ENCODE measurements at places on chromosomes 13 and 19.

GRCh38 chr13:79423801-79424642 is 18.0 kb upstream of the RBM26 start:
- no peaks in the 10 kb centered on the region for H3K27me3 ChIP-seq
- no peaks in the 10 kb centered on the region for H3K4me1 ChIP-seq
- H3K4me3 ChIP-seq: no peak overlapping the region
- H3K27ac ChIP-seq: no peak overlapping the region
- no peaks in the 10 kb centered on the region for H3K36me3 ChIP-seq

DNA sequence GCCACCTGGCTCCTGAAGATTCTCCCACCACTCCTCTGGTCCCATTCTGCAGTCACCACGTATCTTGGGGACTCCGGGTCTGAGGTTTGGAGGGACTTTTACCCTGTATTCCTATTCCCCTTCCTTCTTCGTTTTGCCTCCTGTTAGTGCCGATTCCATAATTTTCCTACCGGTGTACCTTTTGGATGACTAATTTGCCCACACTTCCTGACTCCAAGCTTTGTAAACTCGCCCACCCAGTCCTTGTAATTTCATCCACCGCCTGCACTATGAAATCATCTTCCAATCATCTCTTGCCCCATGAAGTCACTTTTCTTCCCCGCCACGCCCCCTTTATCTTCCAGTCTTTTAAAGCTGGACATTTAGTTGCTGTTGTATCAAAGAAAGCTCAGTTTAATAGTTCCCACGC is 572 bp downstream of the UCHL3 start:
- DNase-seq: peak; percentile 10
- no peaks in the 10 kb centered on the region for H3K36me3 ChIP-seq
- H3K27ac ChIP-seq: no peak overlapping the region
- no peaks in the 10 kb centered on the region for H3K27me3 ChIP-seq

DNA sequence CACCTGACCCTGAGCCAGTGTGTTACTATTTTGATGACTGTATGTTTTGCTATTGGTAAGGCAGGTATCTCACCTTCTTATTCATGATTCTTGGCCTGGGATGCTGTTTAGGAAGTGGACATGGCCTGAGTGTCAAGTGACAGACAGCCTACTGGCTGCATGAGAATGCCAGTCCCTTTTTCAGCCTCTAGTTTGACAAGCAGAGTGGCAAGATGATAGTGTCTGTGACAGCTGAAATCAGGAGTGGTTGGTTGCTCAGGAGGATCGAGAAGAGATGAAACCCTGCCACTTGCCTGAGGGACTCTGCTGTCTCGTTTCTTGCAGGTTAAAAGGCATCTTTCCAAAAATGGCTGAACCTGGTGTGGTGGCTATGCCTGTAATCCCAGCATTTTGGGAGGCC is 7.1 kb upstream of the ELOF1 start:
- no peaks in the 10 kb centered on the region for H3K27me3 ChIP-seq
- no peak for DNase-seq
- no peaks in the 10 kb centered on the region for H3K36me3 ChIP-seq
- H3K27ac ChIP-seq: no peak overlapping the region

- no peak overlapping the region for H3K27ac ChIP-seq
- H3K4me1 ChIP-seq: no peaks in the 10 kb centered on the region
- no peak overlapping the region for H3K4me3 ChIP-seq
Measured at GRCh38 chr13:91468301-91468700, 69.9 kb downstream of the GPC5 start.

GRCh38 chr19:39833160-39833463 is 850 bp downstream of the DYRK1B start:
- H3K27ac ChIP-seq: no peak overlapping the region
- peak overlapping the region; percentile 91 for H3K4me3 ChIP-seq
- no peak for DNase-seq
- peaks cover 10% of the 10 kb centered on the region for H3K36me3 ChIP-seq

- DNase-seq: no peak
- no peak overlapping the region for H3K27ac ChIP-seq
- no peaks in the 10 kb centered on the region for H3K36me3 ChIP-seq
- H3K4me1 ChIP-seq: peaks cover 16% of the 10 kb centered on the region
- H3K4me3 ChIP-seq: no peak overlapping the region
- H3K27me3 ChIP-seq: no peaks in the 10 kb centered on the region
Measured at GRCh38 chr13:32041429-32041828, 9.9 kb downstream of the FRY start.

GRCh38 chr19:23558541-23558940 is 128.5 kb downstream of the ZNF675 start:
- no peak overlapping the region for H3K4me3 ChIP-seq
- no peak for DNase-seq
- H3K36me3 ChIP-seq: no peaks in the 10 kb centered on the region
- H3K27me3 ChIP-seq: no peaks in the 10 kb centered on the region
- H3K4me1 ChIP-seq: no peaks in the 10 kb centered on the region

All from neural progenitor cell (in vitro differentiated cells).